Stimulated activated CD4-positive, alpha-beta T cell treated with anti-CD3 and anti-CD28 coated beads, TNF-alpha, amount 100 ng/mL, for 4 hours (primary cell): ENCODE measurements at places on chromosomes 1 and 21.

DNA sequence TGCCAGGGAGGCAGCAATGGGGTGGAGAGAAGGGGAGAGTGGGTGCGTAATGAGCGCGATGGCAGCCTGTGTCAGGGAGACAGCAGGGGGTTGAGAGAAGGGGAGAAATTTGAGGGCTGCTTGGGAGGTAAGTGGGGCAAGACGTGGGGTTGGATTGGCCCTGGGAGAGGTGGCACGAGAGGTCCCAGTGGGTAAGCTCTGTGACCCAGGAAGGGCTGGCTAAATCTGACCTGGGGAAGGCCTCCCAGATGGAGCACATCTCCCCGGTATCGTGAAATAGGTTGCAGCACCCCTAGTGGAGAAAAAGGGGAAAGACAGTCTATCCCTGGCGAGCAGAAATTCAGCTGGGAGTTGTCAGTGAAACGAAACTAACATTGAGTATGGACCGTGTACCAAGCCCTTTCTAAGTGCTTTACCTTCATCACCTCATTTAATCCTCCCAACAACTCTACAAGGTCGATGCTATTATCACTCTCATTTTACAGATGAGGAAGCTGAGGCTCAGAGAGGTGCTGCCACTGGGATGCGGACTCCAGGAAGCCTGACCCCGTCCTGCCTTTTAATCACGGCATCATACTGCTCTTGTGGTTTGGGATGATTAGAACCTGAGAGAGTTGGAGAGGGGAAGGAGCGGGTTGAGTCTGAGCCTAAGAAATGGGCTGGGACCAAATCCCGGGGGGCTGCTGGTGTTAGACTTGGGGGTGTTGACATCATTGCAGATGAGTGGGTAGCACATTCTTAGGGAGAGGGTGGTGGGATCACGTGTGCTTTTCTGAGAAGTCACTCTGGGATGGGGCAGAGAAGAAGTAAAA is 56.6 kb upstream of the RPL11 start:
- no peak for DNase-seq

GRCh38 chr1:11898831-11899467 is 27.3 kb downstream of the KIAA2013 start:
- DNase-seq, result no peak

DNA sequence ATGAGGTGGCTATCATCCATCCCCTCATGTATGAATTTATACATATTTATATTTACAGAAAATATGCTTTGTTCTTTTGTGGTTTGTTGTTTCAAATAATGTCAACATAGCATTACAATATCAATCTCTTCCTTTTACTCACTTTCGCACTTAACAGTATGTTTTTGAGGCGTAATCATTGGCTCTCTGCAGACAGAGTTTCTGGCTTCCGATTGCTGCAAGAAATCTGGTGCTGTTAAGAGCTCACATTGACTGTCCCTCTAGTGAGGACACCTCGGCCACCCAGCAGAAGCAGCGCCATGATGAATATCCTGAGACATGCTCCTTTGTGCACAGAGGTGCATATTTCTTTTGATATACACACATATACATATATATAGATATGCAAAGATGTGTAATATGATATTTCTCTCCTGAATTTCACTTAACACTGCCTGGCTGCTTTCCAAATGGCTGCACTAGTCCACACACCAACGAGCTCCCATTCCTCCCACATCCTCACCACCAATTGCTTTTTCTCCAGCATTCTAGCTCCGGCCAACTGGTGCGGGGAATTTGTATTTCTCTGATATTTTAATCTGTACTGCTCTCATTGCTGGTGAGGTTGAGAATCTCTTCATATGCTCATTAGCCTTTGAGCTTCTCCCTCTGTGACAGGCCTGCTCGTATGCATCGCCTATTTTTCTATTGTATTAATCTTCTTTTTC is 248.4 kb downstream of the SIPA1L2 start:
- no peak for DNase-seq

- DNase-seq, result no peak
Measured at GRCh38 chr1:103527331-103527730, 1.8 kb downstream of the RNPC3 start.

DNA sequence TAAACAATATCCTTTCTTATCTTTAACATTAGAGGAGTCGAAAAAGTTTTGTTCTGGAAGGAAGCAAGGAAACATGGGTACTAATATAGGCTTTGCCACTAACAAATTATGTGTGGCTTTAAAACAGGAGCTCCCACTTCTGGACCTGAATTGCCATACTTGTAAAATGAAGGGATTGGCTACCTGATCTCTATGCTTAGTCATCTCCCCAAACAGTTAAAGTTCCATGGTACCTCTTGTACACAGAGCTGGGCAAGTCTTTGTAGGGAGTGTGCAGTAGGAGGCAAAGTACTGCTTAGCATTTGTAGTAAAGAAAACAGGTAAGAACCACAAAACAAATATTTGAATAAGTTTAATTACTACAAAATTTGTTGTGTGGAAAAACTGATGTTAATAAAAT is 81.3 kb downstream of the MAST2 start:
- DNase-seq, result no peak

DNA sequence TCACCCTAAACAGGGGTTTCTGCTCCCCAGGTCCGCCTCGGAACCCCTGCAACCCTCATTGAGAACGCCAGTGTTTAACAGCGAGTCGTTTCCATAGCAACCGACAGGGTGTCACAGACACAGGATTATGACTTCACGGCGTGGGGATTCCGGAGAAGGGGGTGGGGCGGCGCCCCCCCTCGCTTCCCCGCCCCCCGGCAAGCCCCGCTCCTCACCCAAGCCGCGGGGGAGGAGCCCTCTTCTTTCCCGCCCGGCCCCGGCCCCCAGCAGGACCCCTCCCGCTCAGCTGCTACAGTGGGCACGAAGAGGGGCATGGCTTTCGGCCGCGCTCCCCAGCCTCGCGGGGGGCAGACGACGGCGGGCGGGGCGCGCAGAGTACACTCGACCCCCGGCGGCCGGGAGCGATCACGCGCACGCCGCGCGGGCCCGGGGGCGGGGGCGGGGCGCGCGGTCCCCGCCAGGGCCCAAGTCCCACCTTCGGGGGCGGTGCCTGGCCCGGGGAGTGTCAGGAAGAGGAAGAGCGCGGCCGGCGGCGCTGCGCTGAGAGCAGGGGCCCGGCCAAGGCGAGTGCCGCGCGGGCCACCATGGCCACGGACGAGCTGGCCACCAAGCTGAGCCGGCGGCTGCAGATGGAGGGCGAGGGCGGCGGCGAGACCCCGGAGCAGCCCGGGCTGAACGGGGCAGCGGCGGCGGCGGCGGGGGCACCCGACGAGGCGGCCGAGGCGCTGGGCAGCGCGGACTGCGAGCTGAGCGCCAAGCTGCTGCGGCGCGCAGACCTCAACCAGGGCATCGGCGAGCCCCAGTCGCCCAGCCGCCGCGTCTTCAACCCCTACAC is at the start of gene EFHD2:
EFHD2 (plus strand) TSS at position 501 of the 835 bp plus-strand sequence; CDS start at position 585, 84 bp downstream.
- DNase-seq, result peak; percentile 78

- DNase-seq, result no peak
Measured at GRCh38 chr1:1020000-1020404, at the start of gene AGRN. TSS of gene AGRN (plus strand) at chr1:1020120. CDS start at chr1:1020173, 53 bp downstream.

DNA sequence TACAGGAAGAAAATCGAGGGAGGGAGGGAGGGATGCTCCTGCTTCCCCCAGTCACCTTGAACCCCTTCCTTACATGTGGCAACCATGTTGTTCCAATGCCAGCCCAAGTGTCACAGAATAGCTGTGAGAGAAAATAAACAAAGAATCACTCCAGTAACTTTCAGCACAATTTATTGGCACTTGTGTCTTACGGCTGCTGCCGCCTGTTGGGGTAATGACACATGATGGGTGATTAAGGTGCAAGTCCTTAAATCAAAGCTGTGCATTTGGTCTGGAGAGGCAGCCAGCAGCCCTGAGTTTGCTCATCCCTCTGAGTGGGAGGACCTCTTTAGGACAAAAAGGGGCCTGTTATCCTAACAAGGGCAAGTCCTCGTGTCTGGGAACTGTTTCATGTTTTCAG is 377.7 kb downstream of the PCP4 start:
- DNase-seq, result no peak

GRCh38 chr1:107623431-107623830 is 341.5 kb downstream of the VAV3 start:
- no peak for DNase-seq

DNA sequence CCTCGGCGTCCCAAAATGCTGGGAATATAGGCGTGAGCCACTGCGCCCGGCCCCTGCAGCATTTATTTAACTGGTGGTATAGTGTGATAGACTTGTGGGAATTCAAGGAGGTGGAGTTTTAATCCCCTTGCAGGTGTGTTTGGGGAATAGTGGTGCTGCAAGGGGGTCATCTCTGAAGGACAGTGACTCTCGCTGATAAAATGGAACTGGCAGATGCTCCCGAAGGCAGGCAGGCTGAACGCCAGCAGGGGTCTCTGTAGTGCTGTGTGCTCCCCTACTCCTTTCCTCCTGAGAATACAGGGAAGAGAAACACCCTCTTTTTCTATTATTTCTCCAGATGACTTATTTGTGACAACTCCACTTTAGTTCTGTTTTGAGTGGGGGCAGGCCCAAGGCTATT is 4.0 kb downstream of the OSCP1 start:
- no peak for DNase-seq

DNA sequence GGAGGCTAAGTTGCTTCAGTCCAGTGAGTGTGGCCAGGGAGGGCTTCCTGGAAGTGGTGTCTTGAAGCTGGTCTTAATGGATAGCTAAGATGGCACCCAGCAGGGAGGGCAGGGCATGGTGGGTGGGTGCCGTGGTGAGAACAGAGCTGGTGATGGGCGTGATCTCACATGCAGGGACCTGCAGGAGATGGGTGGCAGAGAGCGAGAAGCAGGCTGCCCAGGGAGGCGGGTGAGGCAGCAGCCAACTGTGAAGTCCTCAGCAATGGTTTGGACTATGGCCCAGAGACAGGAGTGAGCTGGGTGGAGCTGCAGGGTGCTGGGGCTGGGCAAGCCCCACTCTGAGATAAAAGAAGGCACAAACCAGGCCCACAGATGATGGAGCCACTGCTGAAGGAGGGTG is 50.7 kb downstream of the UMODL1 start:
- DNase-seq, result no peak

DNA sequence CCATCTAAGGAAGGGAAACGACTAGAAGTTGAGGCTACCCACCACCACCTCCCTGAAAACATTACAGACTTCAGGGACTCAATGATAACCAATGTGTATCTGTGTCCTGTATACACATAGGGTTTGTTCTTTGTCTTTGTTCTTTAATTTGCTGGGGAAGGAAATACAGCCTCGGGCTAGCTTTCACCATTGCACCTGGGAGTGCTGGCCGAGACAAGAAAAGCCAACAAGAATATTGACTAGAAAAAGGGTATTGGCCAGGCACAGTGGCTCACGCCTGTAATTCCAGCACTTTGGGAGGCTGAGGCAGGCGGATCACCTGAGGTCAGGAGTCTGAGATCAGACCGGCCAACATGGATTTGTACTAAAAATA is 50.4 kb downstream of the MDM4 start:
- no peak for DNase-seq

- DNase-seq, result no peak
Measured at GRCh38 chr1:193588311-193589082, 402.1 kb upstream of the B3GALT2 start.

DNA sequence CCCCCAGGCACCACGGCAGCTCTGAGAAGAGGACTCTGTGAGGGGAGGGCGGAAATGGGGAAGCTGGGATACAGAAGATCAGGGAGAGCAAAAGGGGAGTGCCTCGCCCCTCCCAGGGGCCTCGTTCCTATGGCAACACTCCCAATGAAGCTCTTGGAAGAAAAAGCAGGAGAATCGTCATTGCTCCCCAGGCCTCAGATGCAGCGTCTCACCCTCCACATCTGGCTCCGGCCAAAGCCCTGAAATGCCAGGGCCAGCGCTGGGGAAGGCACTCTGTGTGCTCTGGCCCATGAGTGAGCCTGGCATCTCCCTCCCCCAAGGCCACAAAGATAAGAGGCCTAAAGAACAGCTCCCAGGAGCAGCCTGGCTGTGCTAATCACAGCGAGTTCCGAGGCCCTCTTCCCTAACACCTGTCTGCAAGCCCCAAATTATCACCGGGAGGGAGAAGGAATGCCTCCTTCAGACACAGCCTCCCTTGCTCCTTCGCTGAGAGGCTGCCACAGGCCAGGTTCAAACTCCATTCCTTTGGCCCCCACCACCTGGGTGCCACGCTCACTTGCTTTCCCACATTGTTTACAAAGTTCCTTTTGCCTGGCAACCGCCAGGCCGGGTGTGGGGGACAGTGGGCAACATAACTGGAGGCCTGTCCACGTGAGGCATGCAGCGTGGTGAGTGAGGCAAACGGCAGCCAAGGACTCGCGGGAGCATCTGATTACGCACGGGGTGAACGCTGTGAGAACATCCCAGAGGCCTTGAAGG is 27.8 kb downstream of the ECE1 start:
- no peak for DNase-seq

DNA sequence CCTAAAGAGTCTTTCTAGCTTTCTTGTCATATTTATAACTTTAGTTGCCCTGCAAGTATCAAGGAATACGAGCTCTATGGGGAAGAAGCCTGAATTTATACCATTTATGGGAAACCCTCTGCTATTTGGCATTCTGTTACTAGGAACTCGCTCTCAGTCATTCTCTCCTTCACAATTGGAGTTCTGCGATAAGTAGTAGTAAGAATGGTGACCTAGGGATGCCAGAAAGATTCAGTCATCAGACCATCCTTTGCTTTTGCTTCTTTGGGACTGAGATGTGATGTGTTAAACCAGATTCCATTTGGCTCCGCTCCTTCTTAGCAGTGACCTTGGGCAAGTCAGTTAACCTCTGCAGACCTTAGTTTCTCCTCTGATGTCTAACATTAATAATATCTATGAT is 256.5 kb downstream of the FGGY start:
- DNase-seq, result no peak

- no peak for DNase-seq
Measured at GRCh38 chr1:222057162-222057561, 315.3 kb upstream of the DUSP10 start.

- DNase-seq, result no peak
Measured at GRCh38 chr1:4699376-4700301, 45.2 kb downstream of the AJAP1 start.

- DNase-seq, result no peak
Measured at GRCh38 chr1:91075233-91076135, 53.6 kb upstream of the ZNF644 start.

DNA sequence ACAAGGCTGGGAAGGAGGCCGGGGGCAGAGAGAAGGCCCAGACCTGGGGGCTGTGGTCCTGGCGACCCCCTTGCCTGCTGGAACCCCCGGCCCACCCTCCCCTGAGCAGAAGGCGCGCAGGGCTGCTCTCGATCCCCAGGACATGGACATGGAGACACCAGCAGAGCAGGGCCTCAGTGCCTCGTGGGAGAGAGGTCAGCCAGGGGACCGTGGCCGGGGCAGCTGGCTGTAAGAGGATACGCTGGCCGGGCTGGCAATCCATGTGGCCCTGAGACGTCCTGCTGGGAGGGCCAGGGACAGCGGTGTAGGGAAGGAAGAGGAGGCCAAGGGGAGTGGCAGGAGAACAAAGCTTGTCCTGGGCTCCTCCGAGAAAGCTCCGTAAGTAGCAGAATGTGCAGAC is 132.2 kb downstream of the CASZ1 start:
- DNase-seq, result no peak
